ENCODE measurements at places on chromosomes 11 and 22.

DNA sequence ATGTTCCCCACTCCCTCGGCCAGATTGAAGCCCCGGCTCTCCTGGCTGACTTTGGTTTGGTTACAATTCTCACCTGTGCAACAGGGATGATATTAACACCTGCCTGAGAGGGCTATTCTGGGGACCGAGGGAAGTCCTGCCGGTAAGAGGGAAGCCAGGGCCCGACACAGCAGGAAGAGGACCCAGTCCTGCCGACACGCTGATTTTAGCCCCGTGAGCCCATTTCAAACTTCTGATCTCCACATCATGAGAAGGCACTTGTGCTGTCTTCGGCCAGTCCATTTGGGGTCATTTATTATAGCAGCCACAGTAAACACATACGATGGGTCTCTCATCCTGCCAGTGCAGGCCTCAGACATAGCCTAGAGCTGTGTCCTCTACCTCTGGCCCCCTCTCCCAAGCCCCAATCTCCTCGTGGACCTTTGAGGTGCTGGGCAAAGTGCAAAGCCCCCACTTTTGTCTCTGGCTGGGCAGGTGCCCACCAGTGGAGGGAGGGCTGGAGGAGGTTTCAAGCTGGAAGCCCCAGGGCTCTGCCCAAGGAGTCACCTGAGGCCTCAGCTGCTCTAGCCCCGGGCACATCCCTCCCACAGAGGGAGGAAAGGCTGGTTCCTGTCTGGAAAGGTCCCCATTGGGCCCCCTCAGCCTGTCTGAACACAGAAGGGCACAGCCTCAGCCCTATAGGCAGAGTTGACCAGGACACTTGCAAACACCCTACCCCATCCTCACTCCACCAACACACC is 59.1 kb upstream of the FGF3 start:
- no peak for DNase-seq

GRCh38 chr11:60658409-60658808 is 41.0 kb upstream of the MS4A8 start:
- DNase-seq: no peak

- no peak for DNase-seq
These were observed 25.9 kb downstream of the ZNF195 start for GRCh38 chr11:3353066-3353465.

DNA sequence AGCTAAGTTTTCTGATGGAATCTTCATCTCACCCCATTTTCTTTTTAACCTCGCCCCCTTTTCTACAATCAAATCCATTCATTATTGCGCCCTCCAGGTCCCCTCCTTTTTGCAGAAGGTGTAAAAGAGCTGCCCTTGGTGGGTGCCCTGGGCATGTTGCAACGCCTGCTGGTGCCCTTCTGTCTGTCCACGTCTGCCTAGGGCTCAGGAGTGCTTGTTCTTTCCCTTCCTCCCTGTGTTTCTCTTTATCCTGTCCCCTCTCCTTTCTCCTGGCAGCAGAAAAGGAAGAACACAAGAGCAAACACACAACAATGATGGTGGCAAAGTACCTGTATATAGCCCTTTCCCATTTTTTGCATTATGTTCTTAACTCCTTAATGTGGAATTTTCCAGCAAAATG is 6.2 kb upstream of the TLCD5 start:
- no peak for DNase-seq

DNA sequence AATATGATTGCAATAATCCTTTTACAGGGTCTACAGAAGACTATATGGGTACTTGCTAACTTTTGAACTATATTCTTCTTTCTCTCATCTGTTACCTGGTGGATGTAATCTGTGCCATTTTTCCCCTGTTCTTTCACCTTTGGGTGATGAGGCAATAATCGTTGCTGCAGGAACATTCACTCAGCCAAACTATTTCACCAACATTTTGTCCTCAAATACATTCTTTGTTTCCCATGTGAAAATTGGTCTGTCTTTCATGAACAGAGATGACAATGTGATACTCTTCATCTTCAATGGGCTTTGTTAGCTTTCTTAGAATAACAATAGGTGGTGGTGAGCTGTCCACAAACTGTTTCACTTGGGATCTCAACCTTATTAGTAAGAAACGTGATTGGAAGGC is 52.1 kb upstream of the CAPRIN1 start:
- no peak for DNase-seq

- peak; percentile 83 for DNase-seq
These were observed 5.9 kb downstream of the USP2 start for GRCh38 chr11:119375337-119376196.

DNA sequence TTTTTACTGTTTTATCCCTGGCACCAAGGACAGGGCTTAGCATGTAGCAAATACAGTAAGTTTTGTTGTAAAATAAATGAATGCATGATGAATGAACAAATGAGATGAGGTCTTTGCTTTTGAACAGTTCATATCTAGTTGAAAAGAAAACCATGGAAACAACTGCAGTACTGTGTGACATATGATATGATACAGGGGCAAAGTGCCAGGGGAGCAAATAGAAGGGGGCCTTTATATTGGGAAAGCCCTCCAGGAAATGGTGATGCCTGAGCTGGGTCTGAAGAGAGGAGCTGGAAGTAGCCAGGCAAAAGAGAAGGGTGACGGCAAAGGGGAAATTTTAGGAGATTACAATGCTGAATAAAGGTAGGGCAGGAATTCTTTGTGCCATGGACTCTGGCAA is 63.8 kb upstream of the UCP3 start:
- no peak for DNase-seq

DNA sequence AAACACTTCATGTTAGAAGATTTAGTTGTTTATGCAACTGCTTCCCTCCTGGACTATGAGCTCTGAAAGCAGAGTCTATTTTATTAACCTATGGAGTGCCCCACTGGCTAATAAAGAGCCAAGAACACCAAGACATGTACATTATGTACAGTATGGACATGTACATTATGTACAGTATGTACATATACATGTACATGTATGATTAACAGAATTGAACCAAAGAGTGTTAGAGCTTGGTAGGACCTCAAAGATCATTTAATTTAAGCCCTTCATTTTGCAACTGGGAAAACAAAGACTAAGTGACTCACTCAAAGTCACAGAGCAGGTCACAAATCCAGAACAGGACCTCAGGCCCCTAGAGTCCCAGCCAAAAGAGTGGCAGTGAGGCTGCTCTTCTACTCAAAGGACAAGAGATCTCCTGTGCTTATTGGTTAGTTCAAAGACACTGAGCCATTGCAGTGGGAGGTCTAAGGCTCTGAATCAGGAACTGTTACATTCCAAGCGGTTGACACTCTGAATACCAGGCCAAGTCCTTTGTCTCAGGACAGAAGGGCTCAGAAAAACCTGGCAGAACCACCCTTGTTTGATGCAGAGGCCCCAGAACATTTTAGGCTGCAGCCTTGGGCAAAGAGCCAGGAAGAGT is 103.8 kb downstream of the FAM168A start:
- DNase-seq: peak; percentile 66

- DNase-seq: no peak
These were observed 2.7 kb upstream of the OR2D2 start for GRCh38 chr11:6895010-6895409.

- DNase-seq: peak; percentile 80
These were observed 6.3 kb downstream of the ARHGEF17 start for GRCh38 chr11:73314117-73314961.

- DNase-seq: no peak
These were observed 11.6 kb downstream of the CDPF1 start for GRCh38 chr22:46238541-46238940.

GRCh38 chr11:35635933-35636332 is 17.7 kb downstream of the FJX1 start:
- DNase-seq: no peak

GRCh38 chr22:35417606-35418005 is 17.7 kb downstream of the MCM5 start:
- DNase-seq: no peak

GRCh38 chr22:26615830-26616435 is 1.9 kb downstream of the CRYBB1 start:
- DNase-seq: no peak

DNA sequence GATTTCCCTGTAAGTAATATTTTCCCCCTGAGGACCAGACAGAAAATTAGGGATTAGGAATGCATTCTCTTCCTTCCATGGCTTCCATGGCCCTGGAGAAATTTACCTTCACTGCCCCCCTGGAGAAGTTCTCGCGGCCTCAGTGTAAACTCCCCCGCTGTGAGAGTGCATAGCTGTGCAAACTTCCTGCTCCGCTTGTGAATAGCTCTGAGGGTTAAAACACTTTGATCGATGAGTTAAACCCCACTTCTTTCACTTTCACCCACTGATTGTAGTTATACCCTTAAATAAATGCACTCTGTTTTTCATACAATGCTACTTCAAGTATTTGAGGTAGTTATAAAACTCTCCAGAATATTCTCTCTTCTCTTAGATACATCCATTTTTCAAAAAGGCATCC is 190.8 kb downstream of the DSCAML1 start:
- DNase-seq: no peak
